Ascending aorta (tissue), 2 donors: ENCODE measurements at places on chromosomes 12 and 14.

DNA sequence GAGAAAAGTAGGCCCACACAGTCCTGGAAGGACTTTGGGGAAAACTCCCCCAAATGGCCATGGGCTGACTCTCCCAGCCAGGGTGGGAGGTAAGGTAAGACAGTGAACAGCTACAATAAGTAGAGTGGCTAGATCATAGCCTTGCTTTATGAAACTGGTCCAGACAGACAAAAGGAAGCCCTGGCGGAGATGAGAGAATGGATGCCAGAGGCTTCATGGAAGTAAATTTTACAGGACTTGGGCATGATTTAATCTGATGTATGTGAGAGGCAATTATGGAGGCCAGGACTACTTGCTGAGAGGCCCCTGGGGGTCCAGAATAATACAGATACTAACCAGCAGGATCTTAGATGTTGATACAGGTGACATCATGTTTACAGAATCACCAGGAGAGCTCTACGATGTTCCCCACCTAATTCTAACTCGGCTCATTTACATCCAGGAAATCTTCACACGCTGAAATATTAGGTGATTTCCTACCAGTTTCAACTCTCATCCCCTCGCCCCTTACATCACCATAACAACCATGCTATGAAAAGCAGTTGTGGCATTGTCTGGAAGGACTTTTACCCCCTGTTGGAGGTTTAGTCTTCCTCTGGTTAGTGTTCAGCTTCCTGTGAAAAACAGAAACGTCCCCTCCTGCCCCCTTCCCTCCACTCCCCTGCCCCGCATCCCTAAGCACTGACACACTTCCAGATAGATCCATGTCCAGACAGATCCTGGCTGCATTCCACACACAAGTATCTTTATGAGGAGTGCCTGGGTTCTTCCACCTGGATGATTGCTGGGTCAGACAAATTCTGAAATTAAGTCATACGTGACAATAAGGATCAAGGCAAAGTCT, 39.5 kb upstream of the NT5DC3 start:
- H3K4me3 ChIP-seq = no peak overlapping the region
- H3K36me3 ChIP-seq = no peaks in the 10 kb centered on the region
- H3K27me3 ChIP-seq = no peaks in the 10 kb centered on the region
- no peak for DNase-seq

- DNase-seq = no peak
- no peak overlapping the region for H3K27ac ChIP-seq
- no peaks in the 10 kb centered on the region for H3K36me3 ChIP-seq
- no peaks in the 10 kb centered on the region for H3K4me1 ChIP-seq
Measured at GRCh38 chr14:87141801-87142200, 851.2 kb downstream of the GALC start.

- DNase-seq = peak; percentile 33
- H3K4me1 ChIP-seq = peaks cover 5% of the 10 kb centered on the region
- no peaks in the 10 kb centered on the region for H3K36me3 ChIP-seq
- H3K27me3 ChIP-seq = no peaks in the 10 kb centered on the region
- H3K27ac ChIP-seq = peak overlapping the region; percentile 3
Measured at GRCh38 chr14:71206766-71207371, 299.6 kb downstream of the PCNX1 start.

DNA sequence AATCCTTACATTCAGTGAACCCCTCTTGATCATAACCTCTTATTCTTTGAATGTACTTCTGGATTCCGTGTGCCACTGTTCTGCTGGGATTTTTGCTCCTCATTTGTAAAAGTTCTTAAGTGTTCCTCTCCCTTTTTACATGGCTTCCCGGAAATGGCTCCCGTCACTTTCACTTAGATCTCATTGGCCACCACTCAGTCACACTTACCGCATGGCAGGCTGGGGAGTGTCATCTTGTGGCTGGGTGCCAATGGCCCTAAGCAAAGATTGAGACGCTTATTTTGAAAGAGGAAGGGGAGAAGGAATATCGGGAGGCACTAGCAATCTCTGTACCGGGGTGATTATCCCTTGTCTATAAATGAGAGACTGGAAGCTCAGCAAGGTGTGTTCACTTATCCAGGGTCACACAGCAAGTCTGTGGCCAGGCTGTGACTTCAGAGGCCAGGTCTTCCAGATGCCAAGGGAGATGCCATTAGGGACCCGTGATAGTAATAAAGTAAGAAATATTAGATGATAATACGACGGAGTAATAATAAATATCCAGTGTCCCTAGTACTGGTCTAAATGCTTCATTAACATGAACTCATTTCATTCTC, 68.8 kb downstream of the RNFT2 start:
- H3K27me3 ChIP-seq = no peaks in the 10 kb centered on the region
- H3K4me1 ChIP-seq = no peaks in the 10 kb centered on the region
- no peaks in the 10 kb centered on the region for H3K36me3 ChIP-seq
- H3K4me3 ChIP-seq = no peak overlapping the region
- DNase-seq = no peak

DNA sequence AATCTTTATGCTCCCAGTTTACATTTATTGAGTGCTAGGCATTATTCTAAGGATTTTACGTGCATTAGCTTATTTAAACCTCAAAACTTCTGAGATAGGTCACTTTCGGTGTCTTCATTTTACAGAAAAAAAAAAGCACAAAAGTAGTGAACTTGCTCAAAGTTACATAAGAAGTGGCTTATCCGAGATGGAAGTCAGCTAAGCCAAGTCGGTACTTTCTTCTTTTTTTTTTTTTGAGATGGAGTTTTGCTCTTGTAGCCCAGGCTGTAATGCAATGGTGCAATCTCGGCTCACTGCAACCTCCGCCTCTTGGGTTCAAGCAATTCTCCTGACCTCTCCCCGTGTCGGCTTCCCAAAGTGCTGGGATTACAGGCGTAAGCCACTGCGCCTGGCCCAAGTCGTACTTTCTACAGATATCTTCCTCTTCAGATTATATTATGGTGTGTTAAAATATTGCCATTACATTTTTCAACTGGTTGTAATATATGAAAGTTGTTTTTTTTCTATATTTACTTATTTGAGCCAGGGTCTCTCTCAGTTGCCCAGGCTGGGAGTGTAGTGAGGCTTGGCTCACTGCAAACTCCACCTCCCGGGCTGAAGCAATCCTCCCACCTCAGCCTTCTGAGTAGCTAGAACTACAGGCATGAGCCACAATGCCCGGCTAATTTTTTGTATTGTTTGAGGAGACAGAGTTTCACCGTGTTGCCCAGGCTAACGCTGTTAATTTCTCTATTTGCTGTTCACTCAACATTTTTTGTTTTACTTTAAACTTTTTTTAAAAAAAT, 8.9 kb downstream of the DPPA3 start:
- no peak overlapping the region for H3K27ac ChIP-seq
- no peaks in the 10 kb centered on the region for H3K36me3 ChIP-seq
- no peaks in the 10 kb centered on the region for H3K27me3 ChIP-seq

- no peaks in the 10 kb centered on the region for H3K36me3 ChIP-seq
- no peak overlapping the region for H3K27ac ChIP-seq
- no peak overlapping the region for H3K4me3 ChIP-seq
- H3K4me1 ChIP-seq = no peaks in the 10 kb centered on the region
- no peaks in the 10 kb centered on the region for H3K27me3 ChIP-seq
- no peak for DNase-seq
Measured at GRCh38 chr12:46892887-46893286, 67.1 kb upstream of the SLC38A4 start.

DNA sequence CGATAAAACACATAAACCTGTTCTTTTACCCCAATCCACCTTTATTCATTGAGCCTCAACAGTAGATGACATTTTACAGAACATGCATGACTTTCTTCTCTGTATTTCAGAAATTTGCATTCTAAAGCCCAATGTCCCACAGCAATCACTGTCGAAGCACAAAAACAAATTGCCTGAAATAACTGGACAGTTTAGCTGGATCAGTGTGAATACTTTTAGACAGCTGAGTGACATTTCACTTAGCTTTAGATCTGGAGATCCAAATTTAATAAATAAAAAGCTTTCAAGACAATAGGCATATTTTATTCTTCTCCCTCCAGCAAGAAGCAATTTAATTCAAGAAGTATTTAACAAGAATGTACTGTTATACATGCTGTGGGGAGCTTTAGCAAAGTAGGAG, 109.1 kb upstream of the FSCB start:
- no peaks in the 10 kb centered on the region for H3K27me3 ChIP-seq
- DNase-seq = no peak
- no peak overlapping the region for H3K27ac ChIP-seq
